ENCODE measurements at places on chromosomes 1 and 21. TPM values are rescaled to one million over a fixed set of nuclear protein-coding genes. Genes with fewer than 3 reads are reported as not detected.

The OR2T29 gene
- total RNA-seq, result not detected

The NECTIN4 gene
- total RNA-seq, result 18.0 TPM

DNA sequence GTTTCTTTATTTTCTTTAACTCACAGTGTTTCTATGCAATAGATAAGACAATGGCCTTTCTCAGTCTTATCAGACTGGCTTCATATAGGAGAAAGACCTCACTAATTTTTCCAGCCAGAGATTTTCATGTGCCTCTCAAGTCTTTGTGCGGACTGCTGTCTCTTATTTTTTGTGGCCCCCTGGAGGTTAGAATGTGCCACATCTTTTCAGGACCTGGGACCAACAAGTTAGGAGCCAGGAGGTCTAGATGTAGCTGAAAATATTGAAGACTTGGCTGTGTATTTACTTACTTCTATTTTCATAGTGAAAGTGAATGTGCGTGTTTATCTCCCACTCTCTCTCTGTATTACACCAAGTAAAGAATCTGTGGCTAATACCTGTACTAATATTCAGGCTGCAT, 42.1 kb upstream of the CFHR3 start:
- no peak for DNase-seq

GRCh38 chr21:42455754-42456440, 40.1 kb downstream of the RSPH1 start:
- no peak for DNase-seq

DNA sequence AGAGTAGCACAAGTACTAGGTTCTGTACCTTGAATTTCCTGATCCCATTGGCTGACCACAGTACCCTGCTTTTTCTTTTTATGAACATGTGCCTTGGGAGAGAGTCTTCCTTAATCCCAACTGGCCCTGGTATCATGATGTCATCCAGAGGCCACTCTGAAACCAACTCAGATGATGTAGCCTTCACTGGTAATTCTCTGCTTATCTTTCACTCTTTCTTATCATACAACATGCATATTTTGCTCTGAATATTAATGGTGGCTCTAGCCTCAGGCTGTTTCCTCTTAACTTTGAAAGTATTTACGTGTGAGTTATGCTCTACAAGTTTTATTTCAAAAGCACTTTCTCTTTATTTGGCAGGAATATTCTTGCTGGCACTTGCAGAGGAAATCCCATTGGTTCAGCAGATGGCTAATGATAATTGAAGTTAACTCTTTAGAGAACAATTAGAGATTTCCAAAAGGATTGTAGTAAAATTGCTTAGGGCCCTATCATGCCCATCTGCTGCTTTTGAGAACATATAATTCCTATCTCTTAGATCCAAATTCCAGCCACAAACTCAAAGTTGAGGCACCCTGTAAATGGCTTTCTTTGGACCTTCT, 86.1 kb downstream of the PTGER3 start:
- no peak for DNase-seq

DNA sequence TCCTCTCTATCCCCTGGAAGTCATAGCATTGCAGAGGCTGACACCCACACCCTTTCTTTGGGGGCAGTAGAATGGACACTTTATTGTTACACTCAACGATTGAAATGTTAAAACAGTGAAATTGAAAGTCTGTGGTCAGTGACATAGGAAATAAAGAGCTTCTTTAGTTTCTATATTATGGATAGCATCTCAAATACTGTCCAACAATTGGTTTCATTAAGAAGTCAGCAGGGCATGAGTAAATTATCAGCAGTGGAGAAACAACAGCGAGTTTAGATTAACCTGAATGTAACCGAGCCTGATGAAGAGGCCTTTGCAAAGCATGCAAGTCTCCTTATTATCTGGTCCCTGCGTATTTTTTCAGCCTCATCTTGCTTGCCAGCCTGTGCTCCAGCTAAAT, 350.7 kb downstream of the NTNG1 start:
- DNase-seq, result no peak

Measured in tongue (tissue), 3 donors.